ENCODE measurements at places on chromosomes 13 and 19.

DNA sequence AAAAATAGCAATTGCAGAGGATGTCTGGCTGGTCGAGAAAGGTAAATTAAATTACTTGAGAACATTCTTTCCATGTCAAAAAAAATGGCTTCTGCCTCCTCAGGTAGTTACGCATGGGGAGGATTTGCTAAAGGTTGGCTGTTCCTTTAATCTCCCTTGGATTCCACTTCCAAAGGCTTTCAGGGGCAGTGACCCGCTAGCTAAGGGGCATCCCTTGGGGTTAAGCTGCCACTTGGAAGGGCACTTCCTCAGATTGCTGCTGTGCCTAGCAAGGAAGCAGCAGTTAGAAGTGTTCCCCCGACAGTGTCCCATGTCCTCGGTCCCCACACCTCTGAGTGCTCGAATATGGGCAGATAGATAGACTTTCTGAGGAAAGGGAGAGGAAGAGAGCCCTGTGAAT, 108.5 kb downstream of the RGCC start:
- no peak for DNase-seq

GRCh38 chr19:40286971-40287421, 1.9 kb upstream of the AKT2 start:
- DNase-seq, result no peak

- no peak for DNase-seq
These were observed 229.6 kb downstream of the ZIC5 start for GRCh38 chr13:99741960-99742359.

GRCh38 chr19:35266520-35267352, 2.0 kb upstream of the USF2 start:
- DNase-seq, result no peak

DNA sequence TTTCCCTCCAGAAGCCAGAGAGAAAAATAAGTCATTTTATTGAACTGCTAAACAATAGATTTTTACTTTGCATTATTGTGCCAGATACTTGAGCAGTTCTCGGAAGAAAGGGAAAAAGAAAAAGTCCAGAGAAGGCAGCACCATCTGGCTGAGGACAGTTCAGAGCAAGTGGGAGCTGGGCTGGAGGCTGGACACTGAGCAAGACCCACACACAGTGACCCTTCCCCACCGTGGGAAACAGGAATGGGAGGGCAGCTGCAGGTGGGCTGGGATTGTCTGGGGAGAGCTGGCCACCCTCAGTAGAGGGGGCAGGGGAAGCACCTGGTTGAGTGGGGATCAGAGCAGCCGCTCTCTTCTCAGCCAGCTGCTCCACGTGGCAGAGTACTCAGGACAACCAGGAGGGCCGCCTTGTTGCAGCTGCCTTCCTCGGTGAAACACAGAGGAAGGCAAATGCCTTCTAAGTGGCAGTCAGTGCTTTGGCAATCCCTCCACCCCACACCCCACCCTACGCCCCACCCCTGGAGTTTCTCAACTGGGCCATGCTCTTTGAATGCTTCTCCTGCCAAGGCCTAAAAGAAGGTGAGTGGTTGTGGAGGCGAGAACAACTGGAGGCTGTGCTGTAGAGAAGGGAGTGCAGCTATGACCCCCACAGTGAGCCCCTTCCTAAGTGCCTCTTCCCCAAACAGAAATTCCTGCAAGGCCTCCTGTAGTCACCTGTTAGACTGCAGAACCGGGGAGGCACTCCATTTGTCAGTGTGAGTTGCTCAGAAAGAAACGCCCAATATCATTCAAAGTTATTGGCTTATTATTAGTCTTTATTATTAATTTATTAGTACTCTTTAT, 179.3 kb downstream of the ZIC5 start:
- DNase-seq, result no peak

DNA sequence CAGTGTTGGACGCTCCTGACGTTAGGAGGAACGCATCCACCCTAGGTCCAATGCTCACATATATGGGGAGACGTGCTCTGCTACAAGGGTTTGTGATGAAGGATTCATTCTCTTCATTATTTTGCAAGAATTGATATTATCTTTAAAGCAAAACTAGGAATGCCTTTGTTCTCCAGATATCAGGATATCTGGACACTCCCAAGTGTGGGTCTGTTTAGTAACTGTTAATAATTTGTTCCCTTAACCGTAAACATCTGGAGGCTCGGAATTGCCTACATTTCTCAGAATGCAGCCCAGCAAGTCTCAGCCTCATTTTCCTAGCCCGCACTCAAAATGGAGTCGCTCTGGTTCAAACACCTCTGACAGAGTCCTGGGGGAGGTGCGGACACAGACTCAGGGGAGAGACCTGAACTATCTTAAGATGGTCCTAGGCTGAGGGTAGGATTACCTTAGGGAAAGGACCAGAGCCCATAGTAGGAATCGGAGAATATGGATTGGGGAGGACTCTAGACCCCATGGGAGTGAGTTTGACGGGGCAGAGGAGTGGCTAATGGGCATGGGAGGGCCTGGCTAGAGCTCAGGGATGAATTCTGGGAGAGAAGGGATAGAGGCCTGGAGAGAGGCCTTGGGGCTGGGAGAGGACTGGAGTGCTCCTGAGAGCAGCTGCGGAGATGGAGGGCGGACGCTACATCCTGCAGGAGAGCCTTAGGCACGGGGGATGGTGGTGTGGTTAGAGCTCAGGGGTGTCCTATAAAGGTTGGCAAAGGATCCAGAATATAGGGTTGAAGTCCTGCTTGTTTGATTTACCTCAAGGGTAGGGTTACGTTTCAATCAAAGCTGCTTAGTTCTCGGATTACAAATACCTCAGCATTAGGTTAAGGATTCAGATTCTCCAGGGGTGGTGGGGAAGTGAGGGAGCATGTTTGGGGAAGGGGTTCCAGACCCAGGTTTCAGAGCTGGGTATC, 43.2 kb downstream of the ZNF331 start:
- no peak for DNase-seq

DNA sequence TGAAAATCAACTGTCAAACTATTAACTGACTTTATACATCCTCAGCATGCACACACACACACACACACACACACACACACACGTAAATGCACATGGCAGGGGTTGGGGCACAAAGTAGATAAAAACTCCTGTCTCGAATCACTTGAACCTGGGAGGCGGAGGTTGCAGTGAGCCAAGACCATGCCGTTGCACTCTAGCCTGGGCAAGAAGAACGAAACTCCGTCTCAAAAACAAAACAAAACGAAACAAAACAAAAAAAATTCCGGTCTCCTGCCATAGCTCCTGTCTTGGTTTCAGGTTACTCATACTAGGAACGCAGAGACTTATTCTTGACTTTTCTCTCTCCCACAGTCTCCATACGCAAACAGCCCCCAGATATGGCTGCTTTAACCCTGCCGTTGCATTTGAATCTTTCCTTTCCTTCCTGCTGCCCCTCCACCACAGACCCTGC, 148.9 kb downstream of the SHISA2 start:
- DNase-seq, result no peak

- DNase-seq, result no peak
These were observed 65.9 kb downstream of the ENOX1 start for GRCh38 chr13:43720780-43721397.

GRCh38 chr19:44476559-44477408, 23.5 kb downstream of the ZNF180 start:
- DNase-seq, result no peak

- no peak for DNase-seq
These were observed 165.4 kb downstream of the RGCC start for GRCh38 chr13:41622432-41623429.
